LNCaP clone FGC (cell line): ENCODE measurements at places on chromosomes 7 and 10.
A peak's percentile ranks its signal among the peaks of the same experiment; 100 is the strongest.

DNA sequence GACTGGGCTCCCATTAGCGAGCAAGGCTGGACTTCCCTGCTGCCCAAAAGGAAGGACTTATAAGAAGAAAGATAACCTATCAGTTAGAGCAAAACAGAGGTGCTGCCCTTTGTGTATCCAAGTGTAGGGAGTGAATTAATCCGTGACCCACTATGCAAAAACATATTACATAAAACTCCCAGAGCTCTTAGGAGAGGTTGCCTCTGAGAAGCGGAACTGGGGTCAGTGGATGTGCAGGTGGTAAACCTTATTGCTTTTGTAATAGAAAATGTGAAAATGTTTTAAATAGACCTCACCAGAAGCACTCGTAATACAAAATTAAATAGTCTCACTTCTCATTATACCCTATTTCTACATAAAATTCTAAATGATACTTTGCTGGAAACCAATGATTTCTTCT lies 17.1 kb upstream of the IL6 start:
- no peak for DNase-seq

DNA sequence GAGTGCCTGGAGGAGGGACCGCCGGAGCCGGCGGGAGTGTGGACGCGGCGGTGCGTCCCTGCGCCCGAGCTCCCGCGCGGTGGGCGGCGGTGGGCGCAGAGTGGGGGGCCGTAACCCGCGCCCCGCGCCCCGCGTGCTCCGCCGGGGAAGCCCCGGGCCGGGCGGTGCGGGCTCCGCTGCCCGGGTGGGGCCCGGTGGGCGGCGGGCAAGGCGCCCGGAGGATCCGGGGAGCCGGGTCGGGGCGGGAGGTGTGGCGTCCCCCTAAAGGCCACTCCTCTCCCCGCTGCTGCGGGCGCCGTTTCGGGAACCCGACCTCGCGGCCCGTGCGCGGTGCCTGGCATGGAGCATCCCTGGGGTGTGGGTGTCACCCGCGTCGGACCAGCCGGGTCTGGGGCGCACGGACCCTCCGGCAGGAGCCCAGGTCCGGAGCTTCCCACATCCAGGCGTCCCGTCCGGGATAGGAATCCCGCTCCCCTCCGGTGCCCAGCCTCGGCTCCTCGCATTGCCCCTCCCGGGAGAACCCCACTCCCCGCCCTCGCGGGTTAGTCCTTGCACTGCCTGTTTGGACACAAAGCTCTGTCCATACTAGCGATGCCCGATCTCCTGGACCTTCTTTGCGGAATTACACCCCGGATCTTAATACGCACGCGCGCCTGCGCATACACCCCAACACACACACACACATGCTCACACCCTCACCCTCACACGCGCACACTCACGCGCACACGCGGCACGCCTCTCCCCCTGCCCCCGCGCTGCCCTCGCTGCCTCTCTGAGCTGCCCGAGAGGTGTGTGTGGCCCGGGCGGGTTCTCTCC lies 723 bp downstream of the MTURN start:
- DNase-seq = no peak

DNA sequence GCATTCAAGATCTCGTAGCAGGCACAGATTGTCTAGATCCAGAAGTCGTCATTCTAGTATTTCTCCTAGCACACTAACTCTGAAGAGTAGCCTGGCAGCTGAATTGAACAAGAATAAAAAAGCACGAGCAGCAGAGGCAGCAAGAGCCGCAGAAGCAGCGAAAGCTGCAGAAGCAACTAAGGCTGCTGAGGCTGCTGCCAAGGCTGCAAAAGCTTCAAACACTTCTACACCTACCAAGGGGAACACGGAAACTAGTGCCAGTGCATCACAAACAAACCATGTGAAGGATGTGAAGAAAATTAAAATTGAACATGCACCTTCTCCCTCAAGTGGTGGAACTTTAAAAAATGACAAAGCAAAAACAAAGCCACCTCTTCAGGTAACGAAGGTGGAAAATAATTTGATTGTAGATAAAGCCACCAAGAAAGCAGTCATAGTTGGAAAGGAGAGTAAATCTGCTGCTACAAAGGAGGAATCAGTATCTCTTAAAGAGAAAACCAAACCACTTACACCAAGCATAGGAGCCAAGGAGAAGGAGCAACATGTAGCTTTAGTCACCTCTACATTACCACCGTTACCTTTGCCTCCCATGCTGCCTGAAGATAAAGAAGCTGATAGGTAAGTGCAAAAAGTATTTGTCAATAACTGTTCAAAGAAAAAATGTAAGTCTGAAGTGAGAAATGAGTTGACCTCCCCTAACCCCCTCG lies 37.7 kb downstream of the CDK13 start:
- DNase-seq = no peak

GRCh38 chr7:39838326-39838725 lies 111.7 kb upstream of the CDK13 start:
- DNase-seq = no peak

- no peak for DNase-seq
Measured at GRCh38 chr7:131471250-131472004, 85.0 kb downstream of the PODXL start.

DNA sequence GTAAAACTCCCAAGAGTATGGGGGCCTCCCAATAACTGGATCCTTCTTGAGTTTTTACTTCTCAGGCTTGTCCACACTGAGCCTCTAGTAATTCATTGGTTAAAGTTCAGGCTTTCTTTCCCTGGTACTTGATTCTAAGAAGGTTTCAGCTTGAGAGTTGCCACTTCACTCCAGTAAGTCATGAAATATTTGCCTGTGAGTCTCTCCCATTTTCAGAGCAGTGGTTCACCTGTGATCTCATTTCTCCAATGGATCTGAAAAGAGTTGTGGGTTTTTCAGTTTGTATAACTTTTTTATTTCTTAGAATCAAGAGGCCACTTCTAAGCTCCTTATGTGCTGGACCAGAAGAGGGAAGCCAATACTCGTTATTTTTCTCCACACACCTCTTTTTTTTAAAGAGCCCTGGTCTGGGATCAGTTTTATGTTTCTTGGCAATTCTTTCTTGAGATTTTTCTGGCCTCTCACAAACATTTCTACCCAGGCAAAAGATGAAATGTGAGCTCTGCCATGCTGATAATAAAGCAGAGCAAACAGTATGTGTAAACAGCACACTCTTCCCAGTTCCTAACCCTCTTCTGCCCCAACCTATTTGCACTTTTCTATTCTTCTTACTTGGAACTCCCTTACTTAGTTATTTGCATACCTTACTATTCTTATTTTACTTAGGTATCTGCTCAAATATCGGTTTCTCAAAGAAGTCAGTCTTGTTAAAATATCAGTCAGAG lies 983.4 kb downstream of the CCSER2 start:
- peak; percentile 7 for DNase-seq

GRCh38 chr7:18087026-18087686 lies 59.5 kb upstream of the PRPS1L1 start:
- DNase-seq = no peak

DNA sequence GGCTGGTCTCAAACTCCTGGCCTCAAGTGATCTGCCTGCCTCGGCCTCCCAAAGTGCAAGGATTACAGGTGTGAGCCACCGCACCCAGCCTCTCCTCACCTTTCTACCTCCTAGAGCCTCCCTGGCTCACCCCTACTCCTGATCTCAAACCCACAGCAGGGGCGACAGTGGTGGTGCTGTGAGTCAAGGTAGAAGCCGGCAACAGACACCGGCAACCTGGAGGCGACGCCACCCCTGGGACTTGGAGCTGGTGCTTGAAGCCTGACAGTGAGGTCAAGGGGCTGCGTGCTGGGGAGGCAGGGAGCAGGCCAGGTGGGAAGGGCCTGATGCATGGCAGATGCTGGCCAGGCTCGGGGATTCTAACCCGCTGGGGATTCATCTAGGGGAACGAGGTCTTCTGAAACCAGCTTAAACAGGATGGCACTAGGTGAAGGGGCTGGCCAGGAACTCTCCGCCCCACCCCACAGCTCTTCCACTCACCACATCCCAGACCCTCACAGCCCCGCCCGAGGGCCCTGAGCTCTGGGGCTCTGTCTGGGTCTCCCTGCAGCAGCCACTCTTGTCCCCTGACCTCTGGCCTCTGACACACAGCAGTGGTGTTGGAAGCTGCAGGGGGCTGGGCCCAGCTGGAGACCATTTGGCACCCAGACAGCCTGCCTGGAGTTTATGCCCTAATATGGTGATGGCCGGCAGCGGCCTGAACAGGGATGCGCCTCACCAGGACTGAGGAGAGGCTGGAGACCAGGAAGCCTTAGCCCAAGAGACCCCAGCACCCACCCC lies 16.4 kb downstream of the KCNH2 start:
- no peak for DNase-seq

DNA sequence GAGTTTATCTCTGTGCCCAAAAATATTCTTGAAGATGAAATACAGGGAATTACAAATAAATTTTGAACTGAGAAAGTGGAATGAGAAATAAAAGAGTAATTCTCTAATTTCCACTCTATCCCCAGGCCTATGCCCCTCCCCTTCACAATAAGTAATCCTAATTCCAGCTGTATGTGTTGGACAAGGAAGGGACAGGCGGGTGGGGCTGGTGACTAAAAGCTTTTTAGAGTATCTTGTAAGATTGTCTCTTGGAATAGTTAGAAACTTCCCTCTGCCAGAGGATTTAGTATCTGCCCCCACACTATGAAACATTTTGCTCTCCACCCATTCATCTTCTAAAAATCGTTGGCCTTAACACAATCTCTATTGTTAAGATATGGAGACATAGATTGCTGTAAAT lies 199.2 kb downstream of the MBL2 start:
- no peak for DNase-seq

- no peak for DNase-seq
Measured at GRCh38 chr7:141073641-141074161, at the start of gene TMEM178B. Gene TMEM178B (plus strand): TSS chr7:141074064.

DNA sequence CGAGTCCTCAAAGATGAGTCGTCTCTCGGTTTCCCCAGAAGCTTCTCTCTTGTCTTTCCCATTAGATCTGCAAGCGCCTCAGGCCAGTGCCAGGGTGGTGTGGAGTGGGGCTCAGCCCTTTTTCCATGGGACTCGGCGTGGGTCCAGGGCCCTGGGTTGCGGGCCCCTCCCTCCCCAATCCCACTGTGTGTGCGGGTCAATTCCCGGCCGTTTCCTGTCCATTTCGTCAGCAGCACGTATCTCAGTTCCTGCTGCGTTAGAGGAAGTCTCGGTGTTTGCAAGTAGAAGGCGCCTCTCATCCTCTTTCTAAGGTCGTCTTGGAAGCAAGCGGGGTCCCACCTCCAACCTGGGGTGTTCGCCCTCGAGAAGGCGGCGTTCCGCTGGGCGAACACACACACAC lies 25.1 kb upstream of the ADGRA1 start:
- no peak for DNase-seq

DNA sequence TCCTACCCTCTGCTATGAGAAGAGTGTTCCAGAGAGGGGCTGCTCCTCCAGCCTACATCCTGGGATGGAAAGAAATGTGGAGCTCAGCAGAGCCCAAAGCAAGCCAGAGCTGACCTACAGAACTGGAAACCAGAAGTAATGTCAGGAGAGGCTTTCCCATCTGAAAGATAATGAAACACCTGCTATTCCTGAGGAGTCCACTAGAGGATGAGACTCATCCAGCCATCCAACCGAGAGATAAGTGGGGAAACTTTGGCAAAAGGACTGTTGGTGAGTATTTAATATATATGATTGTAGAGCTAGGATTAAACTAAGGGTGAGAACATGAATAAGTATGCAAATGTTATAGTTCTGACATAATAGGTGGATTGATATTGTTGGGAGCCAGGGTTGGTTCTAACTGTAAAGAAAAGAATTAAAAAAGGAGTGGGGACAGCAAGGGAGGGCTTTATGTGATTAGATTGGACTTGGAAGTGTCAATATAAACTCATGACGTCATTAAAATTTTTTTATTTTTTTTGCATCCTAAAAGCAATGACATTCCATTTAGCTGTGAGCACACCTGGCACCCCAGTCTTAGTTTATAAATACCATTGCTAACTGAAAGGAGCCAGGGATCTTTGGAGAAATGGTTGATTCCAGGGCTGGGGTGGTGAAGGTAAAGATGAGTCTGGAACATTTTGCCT lies 312.8 kb upstream of the NFE2L3 start:
- no peak for DNase-seq

- no peak for DNase-seq
Measured at GRCh38 chr7:34493752-34494151, 164.3 kb upstream of the NPSR1 start.

DNA sequence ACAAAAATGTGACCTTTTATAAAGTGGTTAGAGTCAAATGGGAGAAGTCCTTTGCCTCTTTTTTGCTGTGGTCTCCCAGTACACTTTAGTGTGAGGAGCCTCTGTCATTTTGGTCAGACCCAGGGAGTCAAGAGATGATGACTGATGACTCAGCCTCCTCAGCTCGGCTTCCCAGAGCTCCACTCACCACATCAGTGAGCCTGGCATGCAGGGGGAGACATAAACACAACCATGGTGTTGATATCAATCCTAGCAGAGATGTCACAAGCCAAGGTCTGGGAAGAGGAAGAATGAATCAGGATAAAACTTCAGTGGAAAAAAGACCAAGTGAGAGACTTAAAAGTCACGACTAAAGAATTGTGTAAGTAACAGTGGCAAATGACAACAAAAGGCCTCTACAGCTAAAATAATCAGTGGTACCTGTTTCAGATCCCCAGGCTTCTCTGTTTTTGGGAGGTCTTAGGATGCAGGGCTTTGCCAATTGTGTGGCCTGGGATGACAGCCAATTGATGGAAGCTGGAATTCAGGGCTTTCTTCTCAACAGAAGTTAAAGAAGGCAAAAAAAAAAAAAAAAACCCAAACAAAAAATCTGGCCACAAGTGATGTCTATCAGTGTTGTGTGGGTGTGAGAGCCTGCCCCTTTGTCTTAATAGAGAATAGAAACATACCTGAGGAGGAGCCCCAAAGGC lies 50.2 kb downstream of the TFAM start:
- DNase-seq = no peak

DNA sequence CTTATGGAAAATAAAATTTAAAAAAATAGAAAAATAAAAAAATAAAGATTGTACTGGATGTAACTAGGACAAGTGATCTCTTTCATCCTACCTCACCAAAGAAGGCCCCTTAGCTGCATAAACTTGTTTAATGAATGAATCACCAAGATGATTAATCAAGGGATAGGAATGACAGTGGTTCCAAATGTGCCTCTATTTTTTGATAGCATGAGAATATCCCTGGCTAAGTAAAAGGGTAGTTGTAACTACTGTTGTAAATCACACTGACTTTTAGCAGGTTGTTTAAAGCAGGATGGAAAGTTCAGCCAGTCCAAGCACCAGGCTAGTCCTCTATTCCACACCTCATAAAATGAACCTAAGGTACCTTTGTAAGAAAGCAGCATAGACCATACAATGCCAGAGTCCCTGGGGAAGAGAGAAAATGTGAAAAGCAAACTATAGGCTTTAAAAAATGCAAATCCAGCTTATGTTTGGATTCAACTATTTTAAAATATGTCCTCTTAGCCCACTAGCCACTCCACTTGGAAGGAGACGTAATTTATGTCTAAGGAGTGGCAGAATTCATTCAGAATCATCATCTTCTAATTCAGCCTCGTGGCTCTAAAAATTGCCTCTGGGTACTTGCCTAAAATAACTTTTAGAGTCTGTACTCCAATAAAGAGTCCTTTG lies 126.8 kb downstream of the SKIDA1 start:
- DNase-seq = no peak

- DNase-seq = no peak
Measured at GRCh38 chr7:139693651-139694388, 84.0 kb downstream of the HIPK2 start.
